ENCODE measurements at places on chromosomes 7 and 10.

DNA sequence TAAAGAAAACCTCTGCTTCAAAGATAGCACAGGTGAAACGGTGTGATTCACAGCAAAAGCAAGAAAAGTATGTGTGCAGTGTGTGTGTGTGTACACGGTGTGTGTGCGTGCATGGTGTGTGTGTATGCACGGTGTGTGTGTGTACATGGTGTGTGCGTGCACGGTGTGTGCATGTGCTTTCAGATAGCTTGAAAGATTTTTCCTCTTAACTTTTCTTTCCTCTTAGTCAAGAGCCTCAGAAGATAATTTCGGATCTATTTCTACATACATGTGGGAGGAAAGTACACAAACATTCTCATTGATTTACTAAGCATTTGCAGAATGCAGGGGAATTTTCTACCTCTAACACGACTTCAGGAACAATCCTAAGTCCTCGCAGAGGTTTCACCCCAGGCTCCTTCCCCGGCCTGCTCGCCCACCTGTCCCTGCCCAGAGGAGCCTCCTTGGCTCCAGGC is 2.9 kb downstream of the FGFR2 start:
- DNase-seq, result no peak

DNA sequence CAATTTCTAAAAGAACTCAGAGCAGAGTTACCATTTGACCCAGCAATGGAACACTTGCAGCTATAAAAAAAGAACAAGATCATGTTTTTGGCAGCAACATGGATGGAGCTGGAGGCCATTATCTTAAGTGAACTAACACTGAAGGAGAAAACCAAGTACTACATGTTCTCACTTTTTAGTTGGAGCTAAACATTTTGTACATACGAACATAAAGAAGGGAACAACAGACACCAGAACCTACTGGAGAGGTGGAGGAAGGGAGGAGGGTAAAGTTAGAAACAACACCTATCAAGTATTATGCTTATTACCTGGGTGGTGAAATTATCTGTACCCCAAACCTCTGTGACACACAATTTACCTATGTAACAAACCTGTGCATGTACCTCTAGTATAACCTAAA is 329.5 kb downstream of the ATRNL1 start:
- no peak for DNase-seq

DNA sequence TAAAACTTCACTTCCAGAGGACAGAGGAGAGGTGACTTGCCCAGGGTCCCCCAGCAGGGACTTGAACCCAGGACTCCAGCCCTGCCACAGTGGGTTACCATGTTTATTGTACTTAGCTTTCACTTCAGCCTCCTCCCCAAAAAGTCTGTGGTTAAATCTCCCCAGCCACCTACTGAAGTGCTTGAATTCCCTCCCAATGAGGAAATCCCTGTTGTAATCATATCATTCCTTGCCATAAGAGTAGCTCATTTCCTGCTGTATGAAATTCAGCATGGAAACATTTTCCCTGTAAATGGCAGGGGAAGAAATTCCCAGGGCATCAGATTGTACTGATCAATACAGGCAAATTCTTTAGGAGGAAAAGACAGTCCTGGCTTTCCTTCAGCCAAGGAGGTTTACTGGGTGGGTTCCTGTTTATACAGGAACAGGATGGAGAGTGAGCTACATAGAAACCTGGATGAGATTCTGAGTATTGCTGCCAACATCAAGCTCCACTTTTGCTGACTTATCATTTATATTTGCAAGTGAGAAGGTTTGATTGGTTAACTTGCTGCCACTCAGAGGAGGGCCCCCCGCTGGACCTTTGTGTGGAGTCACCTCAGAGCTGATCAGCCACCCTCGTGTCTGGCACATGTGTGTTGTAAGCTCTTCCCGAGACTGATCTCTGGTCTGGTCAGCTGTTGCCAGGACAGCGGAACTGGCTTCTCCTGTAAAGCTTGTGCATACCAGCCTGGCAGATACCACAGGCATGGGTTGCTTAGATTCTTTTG is 16.4 kb upstream of the PDZD8 start:
- no peak for DNase-seq

GRCh38 chr7:86320341-86320740 is 323.4 kb upstream of the GRM3 start:
- no peak for DNase-seq

DNA sequence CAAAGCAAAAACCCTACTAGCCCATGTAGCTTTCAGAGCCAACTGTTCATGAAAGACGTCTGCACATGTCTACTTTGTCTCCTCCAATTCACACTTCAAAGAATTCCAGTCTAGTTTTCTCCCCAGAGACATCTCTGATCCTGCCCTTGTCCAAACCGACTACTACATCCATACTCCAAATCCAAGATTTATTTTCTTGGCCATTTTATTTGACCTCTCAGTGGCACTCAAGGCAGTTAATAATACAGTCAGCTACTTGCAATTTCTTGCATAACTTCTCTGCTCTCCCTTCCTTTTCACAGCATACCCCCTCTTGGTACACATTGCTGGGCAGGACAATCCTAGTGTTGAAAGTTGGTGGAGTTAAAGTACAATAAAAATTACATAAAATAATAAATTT is 170.9 kb upstream of the INHBA start:
- DNase-seq, result no peak

Data from caudate nucleus (tissue), 63 donors.